ENCODE measurements at places on chromosomes 4 and X. TPM values are rescaled to one million over a fixed set of nuclear protein-coding genes. Genes with fewer than 3 reads are reported as not detected.

COL4A6 gene
- total RNA-seq, result 0.16 TPM

DNA sequence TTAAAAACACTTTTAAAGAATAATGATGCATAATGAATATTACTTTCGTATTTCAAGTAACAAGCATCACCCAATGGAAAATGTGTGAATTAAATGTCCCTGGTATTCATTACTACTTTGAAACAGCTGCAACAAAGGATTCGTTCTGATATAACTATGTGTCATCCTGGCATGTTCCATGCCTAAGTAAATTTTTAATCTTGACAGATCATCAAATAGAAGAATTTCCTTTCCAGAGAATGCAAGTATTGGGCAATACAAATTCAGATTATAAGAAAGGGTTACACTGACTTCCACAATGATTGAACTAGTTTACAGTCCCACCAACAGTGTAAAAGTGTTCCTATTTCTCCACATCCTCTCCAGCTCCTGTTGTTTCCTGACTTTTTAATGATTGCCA lies 105.3 kb downstream of the SPCS3 start:
- no peak for DNase-seq

DNA sequence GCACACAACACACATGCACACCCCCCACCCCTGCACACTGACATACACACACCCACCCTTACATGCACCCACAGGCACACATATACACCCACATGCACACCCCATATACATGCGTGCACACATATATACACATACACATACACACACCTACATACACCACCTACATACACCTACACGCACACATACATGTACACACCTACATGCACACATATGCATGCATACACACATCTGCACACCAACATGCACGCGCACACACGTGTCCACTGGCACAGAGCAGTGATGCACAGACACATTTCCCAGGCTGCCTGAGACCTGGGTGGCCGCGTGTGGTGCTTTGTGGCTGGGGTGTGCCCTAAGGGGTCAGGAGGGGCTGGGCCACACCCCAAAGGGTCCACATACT lies 31.7 kb downstream of the FGFRL1 start:
- DNase-seq, result no peak

DNA sequence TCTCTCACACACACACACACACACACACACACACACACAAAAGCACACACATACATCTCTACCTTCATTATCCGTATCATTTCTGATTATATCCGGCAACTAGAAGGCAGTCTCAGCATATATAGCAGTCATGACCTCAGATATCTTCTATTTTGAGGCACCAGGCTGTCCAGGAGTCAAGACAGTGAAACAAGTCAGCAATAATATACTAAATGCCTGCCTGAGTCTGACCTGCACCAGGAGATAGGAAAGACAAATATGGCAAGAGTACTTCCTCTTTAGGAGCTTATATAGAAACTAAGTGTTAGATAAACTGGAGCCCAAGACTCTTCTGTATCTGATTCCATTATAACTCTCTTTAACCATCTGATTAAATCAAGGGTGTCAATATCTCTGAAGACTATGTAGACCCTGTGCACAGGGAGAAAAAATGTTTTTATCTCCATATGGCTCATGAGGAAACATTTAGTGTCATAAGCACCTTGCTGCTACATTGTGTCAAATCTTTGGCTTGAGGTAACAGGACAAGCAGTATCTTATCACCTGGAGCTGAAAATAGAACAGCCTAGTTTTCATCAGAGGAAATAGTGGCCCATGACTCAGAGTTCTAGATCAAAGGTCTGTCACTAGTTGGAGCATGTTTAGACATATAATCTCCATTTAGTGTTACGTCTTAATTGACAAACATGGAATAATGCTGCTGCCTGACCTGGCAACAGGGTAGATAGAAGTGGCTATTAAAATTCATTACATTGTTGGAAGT lies 27.0 kb upstream of the FAM47B start:
- DNase-seq, result no peak

DNA sequence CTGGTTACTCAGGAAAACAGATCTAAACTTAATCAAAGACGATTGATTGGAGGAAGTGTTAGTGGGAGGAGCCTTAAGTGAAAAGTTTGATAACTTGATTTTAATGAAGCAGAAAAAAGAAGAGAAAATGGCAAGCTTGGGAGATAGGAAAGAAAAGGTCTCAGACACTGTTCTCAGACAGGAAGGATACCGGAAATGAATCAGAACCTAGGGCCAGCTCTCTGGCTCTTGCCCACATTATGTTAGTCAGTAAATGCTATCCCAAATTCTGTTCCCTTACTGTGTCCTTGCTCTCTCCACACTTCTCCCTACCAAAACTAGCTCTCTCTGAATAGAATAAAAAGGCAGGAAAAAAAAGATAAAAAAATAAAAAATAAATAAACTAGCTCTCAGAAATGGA lies 48.6 kb upstream of the TMEM164 start:
- DNase-seq, result no peak

DNA sequence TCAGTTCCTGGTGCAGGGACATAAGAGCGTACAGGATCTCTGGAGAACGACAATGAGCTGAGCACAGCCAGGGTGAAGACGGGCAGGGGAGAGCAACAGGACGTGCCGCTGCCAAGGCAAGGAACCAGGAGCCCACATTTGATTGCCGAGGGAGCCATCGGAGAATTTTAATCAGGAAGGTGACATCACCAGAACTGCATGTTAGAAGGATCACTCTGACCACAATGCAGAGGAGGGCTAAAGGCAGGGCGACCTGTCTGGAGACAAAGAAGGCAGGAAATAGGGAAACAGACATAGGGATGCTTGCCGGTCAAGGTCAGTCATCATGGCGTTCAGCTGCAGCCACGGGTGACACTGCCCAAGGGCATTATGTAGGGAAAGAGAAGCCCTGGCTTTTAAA lies 81.4 kb downstream of the RBM47 start:
- no peak for DNase-seq

POU3F4 gene
- total RNA-seq, result not detected
